ENCODE measurements at places on chromosomes 4 and X.
A peak's percentile ranks its signal among the peaks of the same experiment; 100 is the strongest.

- DNase-seq = peak; percentile 9
Observed at GRCh38 chrX:53018627-53019026, 30.0 kb upstream of the GPR173 start.

DNA sequence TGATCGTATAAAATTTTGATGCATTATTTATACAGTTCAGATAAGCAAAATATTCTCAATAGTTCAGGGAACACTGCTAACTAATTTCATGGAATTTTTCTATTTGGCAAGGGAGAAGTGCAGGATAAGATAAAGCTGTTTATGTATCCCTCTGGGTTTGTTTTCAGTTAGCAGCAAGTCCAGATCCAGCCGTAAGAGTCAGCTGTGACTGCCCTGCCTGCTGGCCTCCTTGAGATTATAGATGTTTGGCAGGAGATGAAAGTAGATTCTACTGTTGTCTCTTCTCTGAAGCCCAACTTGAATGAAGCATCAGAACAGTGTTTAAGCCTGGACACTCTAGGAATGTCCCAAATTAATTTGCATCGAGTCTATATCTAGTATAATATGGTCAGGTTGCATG lies 29.5 kb downstream of the ANTXR2 start:
- peak; percentile 8 for DNase-seq

GRCh38 chrX:4655743-4656142 lies 942.3 kb upstream of the PRKX start:
- no peak for DNase-seq

- DNase-seq = no peak
Observed at GRCh38 chr4:112083587-112084347, 61.5 kb upstream of the FAM241A start.

DNA sequence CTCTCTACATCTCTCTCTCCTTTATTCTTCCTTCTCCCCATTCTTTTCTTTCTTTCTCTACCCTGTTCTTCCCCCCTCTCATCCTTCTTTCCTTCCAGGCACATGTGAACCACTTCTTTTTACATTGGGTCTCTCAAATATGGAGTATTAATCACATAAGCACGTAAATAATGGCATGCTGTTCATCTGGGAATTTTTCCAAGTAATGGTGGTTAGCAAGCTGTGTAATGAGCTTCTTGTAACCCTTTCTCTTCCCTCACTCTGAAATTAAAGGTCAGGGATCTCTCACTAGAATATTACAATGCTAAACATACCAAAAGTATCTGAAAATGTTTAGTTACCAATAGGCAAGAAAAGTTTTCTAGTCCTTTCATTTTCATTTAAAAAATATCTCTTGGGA lies 239.9 kb upstream of the TEX13A start:
- DNase-seq = no peak

- DNase-seq = no peak
Observed at GRCh38 chr4:125011646-125012045, 299.1 kb upstream of the ANKRD50 start.

DNA sequence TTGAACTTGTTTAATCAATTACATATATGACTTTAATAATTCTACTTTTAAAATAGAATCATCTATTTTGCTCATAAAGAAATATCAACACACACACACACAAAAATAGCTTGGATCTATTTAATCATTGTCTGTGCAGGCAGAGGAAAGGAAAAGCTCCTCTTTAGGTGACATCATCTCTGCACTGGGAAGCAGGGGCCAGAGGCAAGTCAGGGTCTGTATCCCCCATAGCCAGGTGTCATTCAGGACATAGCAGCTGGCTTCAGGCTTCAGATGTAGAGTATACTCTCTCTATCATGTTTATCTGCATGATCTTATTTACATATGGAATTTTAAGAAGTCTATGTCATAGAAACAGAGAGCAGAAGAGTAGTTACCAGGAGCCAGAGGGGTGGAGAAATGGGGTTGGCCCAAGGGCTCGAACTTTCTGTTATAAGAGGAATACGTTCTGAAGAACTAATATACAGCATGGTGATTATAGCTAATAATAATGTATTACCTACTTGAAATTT lies 110.4 kb upstream of the LDB2 start:
- no peak for DNase-seq

DNA sequence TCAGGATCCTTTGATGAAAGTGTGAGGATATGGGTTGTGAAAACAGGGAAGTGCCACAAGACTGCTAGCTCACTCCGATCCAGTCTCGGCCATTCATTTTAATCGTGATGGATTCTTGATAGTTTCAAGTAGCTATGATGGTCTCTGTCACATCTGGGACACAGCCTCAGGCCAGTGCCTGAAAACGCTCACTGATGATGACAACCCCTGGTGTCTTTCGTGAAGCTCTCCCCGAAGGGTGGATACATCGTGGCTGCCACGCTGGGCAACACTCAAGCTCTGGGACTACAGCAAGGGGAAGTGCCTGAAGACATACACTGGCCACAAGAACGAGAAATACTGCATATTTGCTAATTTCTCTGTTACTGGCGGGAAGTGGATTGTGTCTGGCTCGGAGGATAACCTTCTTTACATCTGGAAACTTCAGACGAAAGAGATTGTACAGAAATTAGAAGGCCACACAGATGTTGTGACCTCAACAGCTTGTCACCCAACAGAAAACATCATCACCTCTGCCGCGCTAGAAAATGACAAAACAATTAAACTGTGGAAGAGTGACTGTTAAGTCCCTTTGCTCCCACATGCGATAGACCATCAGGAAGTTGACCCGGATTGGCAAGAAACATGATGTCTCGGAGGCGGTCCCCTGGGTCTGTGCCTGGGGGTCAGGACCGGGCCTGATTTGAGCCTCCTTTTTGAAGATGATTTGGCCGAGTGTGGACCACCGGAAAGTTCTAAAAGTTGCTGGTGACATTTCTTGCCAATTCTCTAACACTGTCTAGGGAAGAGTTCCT lies 22.2 kb downstream of the LIAS start:
- DNase-seq = no peak

GRCh38 chr4:16290681-16291420 lies 64.6 kb upstream of the TAPT1 start:
- no peak for DNase-seq

- DNase-seq = no peak
Observed at GRCh38 chr4:7377223-7377865, 57.4 kb downstream of the PSAPL1 start.

- DNase-seq = no peak
Observed at GRCh38 chr4:78661921-78662521, 110.5 kb downstream of the ANXA3 start.

DNA sequence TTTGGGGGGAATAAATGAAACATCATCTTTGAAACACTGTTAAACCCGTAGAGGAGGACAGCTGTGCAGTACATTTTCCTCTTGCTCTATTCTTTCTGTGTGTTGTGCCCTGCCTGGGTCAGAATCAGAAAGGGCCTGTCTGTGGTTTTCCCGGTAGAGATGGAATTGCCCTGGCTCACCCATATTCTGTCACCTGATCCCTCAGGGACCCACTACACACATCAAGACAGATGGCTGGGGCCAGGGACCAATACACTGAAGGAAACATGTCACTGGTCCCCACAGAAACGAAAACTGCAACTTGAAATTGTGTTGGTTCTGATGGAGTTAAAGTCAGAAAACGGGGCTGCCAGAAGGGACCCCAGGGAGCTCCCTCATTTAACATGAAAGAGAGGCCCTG lies 114.9 kb downstream of the ZNF827 start:
- peak; percentile 22 for DNase-seq

GRCh38 chrX:38570396-38570795 lies 9.1 kb downstream of the TSPAN7 start:
- DNase-seq = no peak

GRCh38 chr4:184310881-184311709 lies 93.4 kb upstream of the ENPP6 start:
- no peak for DNase-seq

Data from NCI-H82 (cell line).